ENCODE measurements at places on chromosomes 7 and 10.

DNA sequence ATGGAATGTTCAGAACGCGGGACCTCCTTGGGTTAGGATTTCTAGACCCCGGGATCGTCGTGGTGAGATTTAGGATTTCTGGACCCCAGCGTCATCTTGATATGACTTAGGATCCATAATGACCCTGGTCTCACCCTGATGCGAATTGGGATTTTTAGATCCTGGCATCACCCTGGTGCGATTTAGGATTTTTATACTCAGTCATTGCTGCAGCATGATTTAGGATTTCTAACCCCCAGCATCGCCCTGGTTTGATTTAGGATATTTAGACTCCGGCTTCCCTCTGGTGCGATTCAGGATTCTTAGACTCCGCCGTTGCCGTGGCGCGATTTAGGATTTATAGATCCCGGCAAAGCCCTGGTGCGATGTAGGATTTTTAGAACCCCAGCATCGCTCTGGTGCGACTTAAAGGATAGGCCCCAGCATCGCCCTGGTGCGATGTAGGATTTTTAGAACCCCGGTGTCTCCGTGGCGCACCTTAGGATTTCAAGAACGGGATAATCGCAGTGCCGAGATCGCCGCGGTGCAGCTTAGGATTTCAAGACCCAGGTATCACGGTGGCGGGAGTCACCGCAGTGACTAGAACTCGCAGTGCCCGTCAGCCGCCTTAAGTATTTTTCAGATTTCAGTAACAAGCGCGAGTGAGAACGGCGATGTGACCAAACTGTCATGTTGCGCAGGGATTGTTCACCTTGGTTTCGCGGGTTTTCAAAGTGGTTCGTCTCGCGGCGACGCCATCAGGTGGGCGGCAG, 814 bp downstream of the MEST start:
- DNase-seq, result no peak

DNA sequence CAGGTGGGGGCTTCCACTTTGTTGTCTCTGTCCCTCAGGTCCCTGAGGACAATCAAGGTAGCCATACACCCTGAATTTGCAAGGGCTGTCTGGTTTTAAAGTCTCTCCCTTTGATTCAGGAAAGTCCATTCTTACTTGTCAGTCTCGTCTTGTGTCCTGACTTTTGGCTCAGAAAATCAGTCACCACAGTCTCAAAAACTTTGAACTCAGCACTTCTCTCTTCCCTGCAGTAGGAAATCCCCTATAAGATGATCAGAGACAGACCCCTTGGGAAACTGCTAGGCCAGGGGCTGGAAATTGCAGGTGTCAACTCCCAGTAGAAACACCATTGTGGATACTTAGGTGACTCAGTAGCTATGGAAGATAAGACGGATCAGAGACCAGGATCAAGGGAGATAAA, 73.1 kb downstream of the CDC123 start:
- peak; percentile 32 for DNase-seq

- DNase-seq, result no peak
Measured at GRCh38 chr10:11760151-11760550, 18.0 kb downstream of the ECHDC3 start.

DNA sequence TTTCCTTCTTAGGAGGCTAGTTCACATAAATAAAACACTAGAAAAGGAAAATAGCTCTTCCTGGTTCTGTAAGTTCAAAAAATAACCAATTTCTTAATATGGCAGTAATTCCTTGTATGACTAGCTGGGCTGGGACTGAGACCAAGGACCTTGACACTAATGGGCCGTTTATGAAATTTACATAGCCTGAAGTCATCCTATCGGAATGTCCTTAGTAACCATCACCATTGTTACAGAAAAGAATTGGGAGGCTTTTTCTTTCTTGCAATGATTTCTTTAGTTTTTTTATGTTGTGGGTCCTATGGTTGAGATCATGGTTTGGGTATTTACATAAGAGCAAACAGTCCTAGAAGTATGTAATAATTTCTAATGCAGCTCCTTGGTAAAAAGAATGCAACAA, 87.1 kb upstream of the HDAC9 start:
- no peak for DNase-seq

GRCh38 chr7:619368-619840, 99.8 kb upstream of the PDGFA start:
- no peak for DNase-seq

GRCh38 chr7:94949532-94949931, 42.1 kb downstream of the PPP1R9A start:
- DNase-seq, result no peak

- DNase-seq, result no peak
Measured at GRCh38 chr7:27303026-27303425, 60.4 kb downstream of the EVX1 start.

- no peak for DNase-seq
Measured at GRCh38 chr7:1117321-1117928, 29.5 kb downstream of the GPER1 start.

- DNase-seq, result no peak
Measured at GRCh38 chr7:83359108-83359507, 196.4 kb upstream of the PCLO start.

- no peak for DNase-seq
Measured at GRCh38 chr7:76238326-76238725, 36.6 kb downstream of the SRRM3 start.

DNA sequence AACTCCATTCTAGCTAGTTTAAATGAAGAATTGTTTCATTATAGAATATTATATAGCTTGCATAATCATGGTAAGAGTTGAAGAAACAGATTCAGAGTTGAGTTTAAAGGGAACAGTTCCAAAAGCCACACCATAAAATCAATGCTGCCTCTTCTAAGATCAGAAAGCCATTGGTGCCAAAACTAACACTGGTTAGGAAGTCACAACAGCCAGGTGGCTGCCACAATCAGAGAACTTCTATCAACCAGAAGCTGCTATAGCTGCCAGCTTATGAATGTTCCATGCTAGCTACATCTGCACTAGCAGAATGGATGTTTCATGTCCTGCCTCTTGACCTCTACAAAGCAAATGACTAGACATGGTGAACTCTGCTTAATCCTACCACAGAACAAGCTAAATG, 583.1 kb upstream of the LRRN3 start:
- no peak for DNase-seq

DNA sequence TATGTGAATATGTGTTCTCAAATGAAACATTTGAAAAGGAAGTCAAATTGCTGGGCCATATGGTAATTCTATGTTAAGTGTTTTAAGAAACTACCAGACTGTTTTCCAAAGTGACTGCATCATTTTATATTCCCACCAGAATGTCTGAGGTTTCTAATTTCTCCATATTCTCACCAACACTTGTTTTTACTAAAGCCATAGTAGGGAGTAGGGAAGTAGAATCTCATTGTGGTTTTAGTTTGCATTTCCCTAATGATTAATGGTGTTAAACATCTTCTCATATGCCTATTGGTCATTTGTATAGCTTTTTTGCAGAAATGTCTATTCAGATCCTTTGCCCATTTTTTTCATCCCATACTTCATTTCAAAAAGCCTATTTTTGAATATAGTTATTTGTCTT, 9.1 kb upstream of the SEMA4G start:
- DNase-seq, result no peak

Measured in GM10248 (cell line).